Occipital lobe (tissue), 3 donors: ENCODE measurements at places on chromosomes 3 and 15. TPM values are rescaled to one million over a fixed set of nuclear protein-coding genes. Genes with fewer than 3 reads are reported as not detected.

DNA sequence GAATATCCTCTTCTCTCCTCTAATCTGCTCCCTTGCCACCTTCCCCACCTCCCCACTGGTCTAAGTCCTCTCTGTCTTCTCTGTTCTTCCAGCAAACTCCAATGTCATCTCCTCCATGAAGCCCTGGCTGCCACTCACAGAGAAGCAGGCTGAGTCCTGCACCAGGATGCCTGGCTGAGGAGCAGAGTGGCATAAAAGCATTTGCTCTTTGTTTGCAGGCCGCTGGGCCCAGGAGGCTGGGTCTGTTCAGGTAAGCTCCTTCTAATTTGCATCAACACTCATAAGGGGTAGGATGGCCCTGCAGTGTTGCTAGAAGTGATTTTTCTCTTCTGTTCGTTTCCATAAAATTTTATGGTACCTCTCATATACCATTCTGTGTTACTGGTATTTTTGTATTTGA is 43.2 kb upstream of the KLHL25 start:
- no peak for DNase-seq

GRCh38 chr3:168218600-168218999 is 122.9 kb upstream of the GOLIM4 start:
- DNase-seq = no peak

DNA sequence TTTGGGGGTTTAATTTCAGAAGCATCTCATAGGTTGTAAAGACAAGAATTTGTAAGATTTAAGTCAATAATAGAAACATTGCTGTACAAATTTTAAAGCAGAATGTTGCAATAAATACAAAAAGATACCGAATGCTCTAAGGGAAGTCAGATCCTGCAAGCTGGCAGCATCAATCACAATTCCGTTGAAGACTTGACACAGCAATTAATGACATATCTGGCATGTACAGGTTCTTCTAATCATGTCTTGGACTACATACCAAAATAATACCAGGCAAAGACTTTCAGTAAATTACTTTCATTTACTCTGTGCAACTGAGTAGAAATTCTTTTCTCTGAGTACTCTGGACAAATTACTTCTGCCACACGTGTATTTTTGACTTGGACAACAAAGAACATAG is 54.0 kb upstream of the CDIN1 start:
- DNase-seq = no peak

Gene GSK3B
- total RNA-seq = 117 TPM

DNA sequence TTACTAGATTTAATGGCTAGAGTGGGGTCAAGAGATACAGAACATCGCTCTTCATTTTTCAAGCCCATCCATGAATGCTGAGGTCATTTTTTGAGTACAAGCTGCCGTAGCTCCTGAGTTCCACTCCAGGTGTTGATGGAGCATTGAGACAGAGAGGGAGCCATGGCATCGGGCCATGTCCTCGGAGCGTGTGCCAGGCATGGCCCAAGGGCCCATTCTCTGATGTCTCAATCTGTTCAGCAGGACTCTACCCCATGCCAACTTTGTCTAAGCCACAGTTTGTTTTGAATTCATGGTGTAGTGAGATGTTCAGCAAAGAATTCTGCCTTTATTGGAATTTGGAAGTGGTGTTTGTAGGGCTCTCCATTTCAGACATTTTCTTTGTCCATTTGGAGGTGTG is 110.5 kb upstream of the ADAMTS9 start:
- DNase-seq = no peak

Gene CD200R1
- total RNA-seq = 0.62 TPM
